Fibroblast of skin of left biceps (primary cell): ENCODE measurements at places on chromosomes 12 and 14.

DNA sequence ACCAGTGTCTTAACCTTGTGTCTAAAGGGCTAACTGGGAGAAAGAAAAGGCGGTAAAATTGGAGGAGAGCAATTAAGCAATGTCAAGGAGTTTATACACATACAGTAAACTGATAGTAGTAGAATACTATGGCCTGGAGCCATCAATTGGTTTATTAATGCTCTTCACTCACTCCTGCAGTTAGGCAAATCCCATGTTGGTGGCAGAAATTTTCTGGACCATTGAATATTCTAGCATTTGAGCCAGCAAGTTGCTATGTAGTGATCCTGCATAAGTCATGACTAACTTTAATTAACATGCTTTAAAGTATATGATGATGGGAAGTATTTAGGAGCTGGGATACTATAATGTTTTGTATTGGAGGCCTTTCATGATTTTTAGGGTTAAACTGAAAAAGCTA, 14.3 kb upstream of the DERA start:
- no peak for DNase-seq

DNA sequence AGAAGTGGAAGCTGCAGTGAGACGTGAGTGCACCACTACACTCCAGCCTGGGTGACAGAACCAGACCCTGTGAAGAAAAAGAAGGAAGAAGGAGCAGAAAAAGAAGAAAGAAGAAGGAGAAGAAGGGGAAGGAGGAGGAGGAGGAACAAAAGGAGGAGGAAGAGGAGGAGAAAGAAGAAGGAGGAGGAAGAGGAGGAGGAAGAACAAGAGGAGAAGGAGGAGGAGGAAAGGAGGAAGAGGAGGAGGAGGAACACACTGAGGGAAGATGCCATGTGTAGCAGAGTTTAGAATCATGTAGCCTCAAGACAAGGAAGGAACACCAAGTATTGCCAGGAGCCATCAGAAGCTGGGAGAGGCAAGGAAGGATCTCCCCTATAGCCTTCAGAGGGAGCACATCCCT, 241.5 kb downstream of the KSR2 start:
- no peak for DNase-seq

DNA sequence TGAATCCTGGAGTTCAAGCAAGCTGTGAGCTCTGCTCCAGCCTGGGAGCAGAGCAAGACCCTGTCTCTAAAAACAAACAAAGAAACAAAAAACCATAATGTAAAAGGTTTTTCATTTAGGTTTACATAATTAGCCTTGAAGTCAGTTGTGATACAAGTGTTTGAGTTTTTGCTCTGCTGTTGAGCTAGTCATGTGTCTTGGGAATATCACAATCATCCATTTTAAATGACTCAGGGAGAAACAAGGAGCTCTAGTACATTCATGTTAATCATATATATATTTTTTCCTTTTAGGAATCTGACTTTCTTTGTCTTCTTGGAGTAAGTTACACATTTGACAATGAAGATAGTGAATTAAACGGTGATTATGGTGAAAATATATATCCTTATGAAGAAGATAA, 12.9 kb downstream of the MIA2 start:
- no peak for DNase-seq

GRCh38 chr12:1044199-1044598, 53.2 kb downstream of the ERC1 start:
- no peak for DNase-seq

DNA sequence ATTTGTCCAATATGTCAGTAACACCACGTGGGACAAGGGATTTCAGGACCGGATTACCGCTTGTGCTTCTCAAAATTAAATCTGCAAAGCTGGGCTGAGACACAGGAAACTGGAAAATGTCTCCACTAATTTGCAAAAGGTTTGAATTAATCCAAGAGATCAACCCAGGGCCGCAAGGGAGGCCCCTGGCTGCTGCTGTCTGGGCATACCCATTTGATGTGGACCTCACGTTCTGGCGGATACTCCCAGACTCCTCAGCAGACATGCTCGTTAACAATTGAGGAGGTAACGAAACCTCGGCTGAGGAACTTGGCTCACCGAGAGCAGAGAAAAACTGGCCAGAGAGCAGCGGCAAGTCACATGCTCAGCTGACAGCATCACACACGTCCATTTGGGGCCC, 180.6 kb downstream of the SLC15A4 start:
- no peak for DNase-seq

GRCh38 chr14:50717811-50718210, 49.7 kb upstream of the SAV1 start:
- no peak for DNase-seq

GRCh38 chr12:98325003-98325402, 190.4 kb upstream of the TMPO start:
- DNase-seq = no peak

- peak; percentile 33 for DNase-seq
These were observed 87.0 kb downstream of the SLC25A47 start for GRCh38 chr14:100410056-100410565.

DNA sequence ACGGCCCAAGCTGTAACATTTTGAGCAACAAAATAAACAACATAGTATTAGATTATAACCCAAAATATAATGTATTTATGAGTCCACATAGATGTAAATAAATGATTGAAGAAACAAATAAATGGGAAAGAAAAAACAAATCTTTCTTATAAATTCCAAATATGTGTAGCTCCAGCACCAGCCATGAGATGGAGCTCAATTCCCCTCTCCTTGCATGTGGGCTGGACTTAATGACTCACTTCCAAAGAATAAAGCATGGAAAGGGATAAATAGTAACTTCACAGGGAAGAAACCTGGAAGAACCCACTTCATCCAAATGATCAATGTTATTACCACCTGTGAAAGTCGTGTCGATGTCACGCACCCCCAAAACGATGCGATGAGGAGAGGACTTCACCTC, 158.8 kb downstream of the RPAP3 start:
- no peak for DNase-seq

- no peak for DNase-seq
These were observed 11.9 kb downstream of the RHOF start for GRCh38 chr12:121781484-121781997.
